ENCODE measurements at places on chromosomes 1 and 21.

GRCh38 chr21:16538936-16539440, 809.2 kb downstream of the USP25 start:
- no peak for DNase-seq

DNA sequence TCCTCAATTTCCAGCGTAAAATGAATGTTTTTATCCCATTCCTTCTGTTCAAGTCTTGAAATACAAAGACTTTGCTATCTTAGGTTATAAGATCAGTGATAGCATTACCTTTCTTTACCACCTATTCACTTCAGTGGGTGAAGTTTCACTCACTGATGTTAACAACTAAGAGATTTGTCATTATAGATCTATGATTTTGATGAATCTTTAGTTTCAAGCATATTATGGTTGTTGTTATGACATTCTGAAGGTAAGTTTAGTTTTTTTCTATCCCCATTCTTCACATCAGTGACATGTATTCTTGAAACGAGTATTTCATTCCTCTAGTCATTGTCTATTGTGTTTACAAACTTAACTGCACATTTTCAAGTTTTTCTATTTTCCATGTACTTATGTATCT, 182.5 kb downstream of the ATP6V1G3 start:
- no peak for DNase-seq

- no peak for DNase-seq
These were observed 251.4 kb upstream of the B3GALT2 start for GRCh38 chr1:193437785-193438184.

DNA sequence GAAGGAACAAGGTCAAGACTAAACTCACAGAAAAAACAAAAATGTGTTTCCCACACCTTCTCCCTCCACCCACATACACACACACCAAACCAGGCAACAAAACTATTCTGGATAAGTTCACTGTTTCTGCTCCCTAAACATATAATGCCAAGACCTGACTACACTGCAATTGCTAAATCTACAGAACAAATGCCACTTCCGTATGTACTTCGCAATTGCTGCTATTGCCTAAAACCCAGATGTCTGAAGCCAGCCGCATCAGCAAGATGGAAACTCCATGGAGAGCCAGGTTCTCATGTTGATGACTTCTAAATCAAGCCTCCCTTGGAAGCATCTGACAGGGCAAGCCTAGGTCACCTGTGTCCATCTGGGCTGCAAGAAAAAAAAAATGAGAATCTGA, 8.3 kb upstream of the AIM2 start:
- no peak for DNase-seq

DNA sequence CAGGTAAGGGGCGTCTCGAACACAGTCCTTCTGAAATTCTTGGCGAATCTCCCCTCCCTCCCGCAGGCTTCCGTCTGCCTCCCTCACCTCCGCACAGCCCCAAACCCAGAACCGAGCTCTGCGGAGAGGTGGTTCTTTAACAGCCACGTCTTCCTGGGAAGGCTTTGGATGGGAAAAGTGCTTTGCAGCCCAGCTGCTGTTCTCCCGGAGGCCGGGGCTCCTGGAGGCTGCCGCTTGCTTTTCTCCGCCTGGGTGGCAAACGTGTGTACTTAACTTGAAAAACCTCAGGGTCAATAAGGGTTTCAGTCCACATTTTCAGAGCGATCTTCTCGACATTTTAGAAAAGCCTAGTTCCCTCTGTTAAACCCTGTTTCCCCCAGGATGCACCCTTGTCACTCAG, 109.3 kb downstream of the PRDM16 start:
- DNase-seq, result no peak

- no peak for DNase-seq
These were observed 49.2 kb downstream of the DUSP10 start for GRCh38 chr1:221692643-221693042.

DNA sequence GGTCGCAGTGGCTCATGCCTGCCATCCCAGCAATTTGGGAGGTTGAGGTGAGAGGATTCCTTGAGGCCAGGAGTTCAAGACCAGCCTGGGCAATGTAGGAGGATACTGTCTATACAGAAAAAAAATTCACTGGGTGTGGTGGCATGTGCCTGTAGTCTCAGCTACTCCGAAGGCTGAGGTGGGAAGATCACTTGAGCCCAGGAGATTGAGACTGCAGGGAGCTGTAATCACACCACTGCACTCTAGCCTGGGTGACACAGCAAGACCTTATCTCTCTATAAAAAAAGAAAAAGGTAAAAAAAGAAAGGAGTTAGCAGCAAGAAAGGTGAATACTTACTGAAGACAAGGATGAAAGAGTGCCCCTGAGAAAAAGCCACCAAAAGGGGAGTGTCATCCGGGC, 23.7 kb upstream of the BCL10 start:
- DNase-seq, result no peak

- DNase-seq, result no peak
These were observed 1.4 kb upstream of the CELF3 start for GRCh38 chr1:151718011-151718431.

DNA sequence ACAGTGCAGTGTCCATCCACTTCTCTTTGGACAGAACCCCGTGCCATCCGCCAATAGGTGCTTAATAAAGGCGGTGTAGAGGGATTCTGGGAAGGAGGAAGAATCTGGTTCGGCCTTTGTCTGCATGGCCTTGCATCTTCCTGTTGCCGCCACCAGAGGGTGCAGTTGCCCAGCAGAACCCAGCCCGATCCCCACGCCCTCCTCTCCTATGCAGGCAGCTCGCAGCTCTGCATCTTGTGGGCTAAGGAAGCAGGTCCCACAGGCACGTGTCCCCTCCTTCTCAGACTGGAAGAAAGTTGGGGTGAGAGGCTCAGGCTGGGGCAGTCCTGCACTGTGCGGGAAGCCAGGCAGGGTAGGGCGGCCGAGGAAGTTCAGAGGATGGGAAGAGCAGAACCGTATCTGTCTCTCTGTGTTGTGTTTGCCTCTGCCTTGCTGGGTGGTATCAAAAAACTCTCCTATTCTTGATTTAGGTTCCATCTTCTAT, 20.8 kb downstream of the NAV1 start:
- DNase-seq, result peak; percentile 50
